ENCODE measurements at places on chromosomes 6 and 20.
A peak's percentile ranks its signal among the peaks of the same experiment; 100 is the strongest.

- DNase-seq: no peak
Observed at GRCh38 chr6:136235233-136235564, 14.9 kb downstream of the MTFR2 start.

DNA sequence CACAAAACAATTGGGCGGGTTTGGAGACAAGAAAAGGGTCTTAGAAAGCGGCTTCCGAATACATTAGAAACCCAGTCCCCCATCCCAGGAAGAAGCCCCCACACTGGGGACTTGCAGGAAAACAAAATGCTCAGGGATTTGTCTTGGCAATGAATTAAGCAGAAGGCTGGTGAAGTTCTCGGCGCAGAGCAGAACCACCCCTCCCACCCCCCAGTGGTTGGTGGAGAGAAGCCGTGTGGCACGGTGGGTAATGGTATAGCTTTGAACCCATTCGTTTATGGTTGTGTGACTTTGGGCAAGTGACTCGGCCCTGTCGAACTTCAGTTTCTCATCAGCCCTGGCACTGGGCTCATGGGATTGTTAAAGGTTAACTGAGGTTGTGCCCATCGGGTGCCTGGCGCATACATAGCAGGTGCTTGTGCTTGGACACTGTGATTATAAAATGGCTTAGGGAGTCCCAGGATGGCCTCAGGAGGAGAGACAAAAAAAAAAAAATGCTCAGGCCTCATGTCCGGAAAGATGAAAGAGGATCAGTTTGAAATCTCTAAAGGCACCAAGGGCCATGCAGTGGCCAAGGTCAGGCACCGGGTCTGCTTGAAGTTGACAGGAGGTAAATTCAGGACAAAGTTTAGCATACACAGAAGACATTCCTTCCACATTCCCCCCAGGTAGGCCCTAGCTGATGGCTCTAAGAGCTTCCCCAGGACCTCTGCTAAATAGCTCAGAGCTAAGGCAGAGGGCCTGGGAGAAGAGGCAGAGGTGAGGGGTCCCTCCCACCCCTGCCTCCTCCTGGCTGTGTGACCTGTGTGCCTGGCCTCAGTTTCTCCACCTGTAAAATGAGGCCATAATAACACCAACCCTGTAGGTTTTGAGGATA, 120.1 kb upstream of the PTPN1 start:
- no peak for DNase-seq

GRCh38 chr6:154822947-154823558, 89.8 kb downstream of the SCAF8 start:
- DNase-seq: no peak

GRCh38 chr6:158485431-158485830, 74.5 kb upstream of the TMEM181 start:
- DNase-seq: no peak

- peak; percentile 39 for DNase-seq
Observed at GRCh38 chr20:3777716-3778629, 3.3 kb downstream of the SPEF1 start.

GRCh38 chr6:40587240-40588069, at the start of gene LRFN2:
LRFN2 (minus strand) TSS chr6:40587364.
- peak; percentile 66 for DNase-seq

GRCh38 chr20:35823937-35824336, 52.1 kb downstream of the PHF20 start:
- peak; percentile 63 for DNase-seq

DNA sequence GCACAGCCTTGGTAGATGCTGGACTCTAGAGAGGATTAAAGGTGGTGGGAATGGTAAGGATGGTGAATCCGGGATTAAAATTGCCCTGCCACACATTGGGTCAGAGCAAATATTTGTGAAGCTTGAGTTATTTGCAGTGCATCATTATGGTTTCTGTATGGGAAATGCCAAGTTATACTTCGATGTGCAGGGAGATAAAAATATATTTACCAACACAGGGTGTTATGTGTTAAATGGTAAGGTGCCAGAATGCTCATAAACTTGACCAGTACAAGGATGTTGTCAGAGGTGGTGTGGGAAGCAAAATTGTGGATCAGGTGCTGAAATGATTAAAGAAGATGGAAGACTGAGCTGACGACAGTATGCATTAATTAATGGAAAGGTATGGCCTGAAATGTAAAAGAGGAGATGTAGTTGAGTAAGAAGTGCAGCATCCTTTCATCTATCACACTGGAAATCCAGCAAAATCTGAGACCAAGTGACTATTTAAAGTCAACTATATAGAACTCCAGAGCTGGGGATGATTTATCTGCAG, 262.3 kb downstream of the ADGB start:
- no peak for DNase-seq

- no peak for DNase-seq
Observed at GRCh38 chr6:32867022-32867477, 13.1 kb downstream of the PSMB9 start.

GRCh38 chr6:27251606-27252251, 4.2 kb downstream of the PRSS16 start:
- DNase-seq: peak; percentile 62
